Tongue (tissue), 3 donors: ENCODE measurements at places on chromosomes 11 and 22.
A peak's percentile ranks its signal among the peaks of the same experiment; 100 is the strongest.

DNA sequence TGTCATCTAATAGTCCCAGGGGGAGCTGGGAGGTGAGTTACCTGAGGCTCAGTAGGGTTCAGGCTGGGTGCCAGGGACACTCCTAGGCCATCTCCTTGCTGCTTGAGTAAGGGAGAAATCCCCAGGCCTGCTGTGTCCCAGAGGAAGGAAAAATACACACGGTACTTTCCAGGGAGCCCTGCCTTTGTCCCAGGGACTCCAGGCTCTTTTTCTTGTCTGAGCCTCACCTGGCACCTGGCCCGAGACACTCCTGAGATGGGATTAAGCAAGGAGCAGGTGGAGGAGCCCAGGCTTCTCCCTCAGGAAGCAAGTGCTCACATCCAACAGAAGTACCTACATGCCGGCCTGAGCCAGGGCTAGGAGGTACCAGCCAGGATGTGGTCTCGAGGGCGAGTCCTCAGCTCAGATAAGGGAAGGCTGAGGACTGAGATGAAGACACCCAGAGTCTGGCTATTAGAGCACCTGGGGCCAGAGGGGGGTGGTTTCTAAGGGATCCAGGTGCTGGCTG is 899 bp upstream of the KLHDC7B start:
- DNase-seq, result no peak

DNA sequence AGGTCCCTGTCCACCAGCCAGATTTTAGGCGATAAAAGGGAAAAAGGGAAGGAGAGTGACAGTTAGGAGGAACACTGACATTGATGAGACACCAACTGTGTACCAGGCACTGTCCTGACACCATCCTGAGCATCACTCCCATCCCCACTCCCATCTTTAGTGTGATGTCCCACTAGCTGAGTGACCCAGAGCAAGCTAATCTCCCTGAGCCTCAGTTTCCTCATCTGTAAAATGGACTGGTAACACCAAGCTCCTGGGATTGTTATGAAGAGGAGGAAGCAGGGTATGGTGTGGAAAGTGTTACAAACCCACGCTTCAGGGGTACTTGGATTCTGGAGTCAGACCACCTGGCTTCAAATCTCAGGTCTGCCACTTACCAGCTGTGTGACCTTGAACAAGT is 8.5 kb upstream of the P2RY6 start:
- DNase-seq, result no peak

- no peak for DNase-seq
Measured at GRCh38 chr11:770642-771616, 6.4 kb downstream of the GATD1 start.

DNA sequence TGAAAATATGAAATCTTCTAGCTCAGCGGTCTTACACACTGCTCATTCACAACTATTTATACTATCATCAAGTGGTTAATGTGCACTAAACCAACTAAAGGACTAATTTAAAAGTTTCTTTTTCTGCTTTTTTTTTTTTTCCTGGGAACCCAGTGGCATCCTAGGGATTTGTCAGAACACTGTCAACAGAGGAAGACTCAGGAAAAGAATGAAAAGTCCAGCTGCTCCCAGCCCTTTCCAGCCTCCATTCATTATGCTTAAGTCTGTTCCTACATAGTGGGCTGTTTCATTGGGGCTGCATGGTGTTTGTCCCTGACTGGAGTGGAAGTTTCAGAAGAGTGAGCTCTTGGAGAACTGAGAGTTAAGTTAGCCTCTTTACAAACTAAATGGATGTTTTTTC is 391.1 kb downstream of the AASDHPPT start:
- DNase-seq, result no peak

DNA sequence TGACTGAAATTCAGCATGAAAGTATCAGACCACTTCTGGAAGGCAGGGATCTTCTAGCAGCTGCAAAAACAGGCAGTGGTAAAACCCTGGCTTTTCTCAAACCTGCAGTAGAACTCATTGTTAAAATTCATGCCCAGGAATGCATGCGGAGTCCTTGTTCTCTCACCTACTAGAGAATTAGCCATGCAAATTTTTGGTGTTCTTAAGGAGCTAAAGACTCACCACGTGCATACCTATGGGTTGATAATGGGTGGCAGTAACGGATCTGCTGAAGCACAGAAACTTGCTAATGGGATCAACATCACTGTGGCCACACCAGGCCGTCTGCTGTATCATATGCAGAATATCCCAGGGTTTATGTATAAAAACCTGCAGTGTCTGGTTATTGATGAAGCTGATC is 19.1 kb downstream of the ZBTB44 start:
- no peak for DNase-seq

DNA sequence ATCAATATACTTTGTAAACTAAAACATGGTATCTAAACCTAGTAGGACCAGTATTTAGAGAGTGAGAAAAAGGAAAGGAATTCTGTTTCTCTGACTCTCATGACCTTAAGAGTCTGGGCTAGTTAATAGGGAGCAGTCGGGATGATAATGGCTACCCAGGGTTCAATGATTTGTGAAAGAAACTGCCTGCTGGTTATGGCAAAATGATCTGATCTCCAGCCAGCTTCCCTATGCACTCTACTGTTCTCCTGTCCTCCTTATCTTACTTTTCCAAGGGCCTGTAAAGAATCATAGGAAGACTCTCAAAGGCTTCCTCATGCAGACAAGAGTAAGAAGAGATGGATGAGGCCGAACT is 193.1 kb upstream of the PITPNB start:
- DNase-seq, result no peak

- DNase-seq, result no peak
Measured at GRCh38 chr11:121282386-121282785, 10.2 kb upstream of the SC5D start.

DNA sequence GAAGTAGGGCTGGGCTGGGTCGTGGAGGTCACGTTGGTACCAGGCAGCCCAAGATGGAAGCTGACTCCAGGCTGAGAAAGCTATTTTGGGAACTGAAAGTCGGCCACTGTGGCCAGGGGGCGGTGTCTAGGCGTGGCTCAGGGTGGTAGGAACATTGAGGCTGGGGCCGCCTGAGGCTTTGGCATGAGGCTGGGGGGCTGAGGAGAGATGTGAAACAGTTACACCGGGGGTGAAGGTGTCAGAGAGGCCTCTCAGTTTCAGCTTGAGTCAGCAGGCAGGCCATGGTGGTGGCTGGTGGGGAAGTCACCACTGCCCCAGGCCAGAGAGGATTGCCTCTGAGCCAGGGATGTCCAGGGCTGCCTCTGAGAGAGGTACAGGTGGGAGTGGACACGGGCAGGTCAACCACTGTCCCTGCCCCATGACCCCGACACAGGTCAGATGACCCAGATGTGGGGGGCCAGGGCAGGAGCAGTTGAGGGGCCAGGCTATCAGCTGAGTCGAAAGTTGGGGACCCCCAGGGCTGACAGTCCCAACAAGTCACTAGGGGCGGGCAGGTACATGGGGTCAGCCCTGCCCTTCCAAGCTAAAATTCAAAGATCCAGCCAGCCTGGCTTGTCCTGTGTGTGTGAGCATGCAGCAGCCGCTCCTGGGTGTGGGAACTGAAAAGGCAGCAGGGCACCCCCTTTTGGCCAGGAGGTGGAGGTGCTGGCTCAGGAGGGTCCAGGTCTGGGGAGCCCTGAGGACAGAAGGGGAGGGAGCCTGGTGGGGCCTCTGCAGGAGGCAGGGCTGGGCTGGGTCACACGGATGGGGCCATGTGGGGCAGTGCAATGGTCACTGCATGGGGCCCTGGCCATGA is 7.2 kb downstream of the KCNK7 start:
- peak; percentile 59 for DNase-seq

DNA sequence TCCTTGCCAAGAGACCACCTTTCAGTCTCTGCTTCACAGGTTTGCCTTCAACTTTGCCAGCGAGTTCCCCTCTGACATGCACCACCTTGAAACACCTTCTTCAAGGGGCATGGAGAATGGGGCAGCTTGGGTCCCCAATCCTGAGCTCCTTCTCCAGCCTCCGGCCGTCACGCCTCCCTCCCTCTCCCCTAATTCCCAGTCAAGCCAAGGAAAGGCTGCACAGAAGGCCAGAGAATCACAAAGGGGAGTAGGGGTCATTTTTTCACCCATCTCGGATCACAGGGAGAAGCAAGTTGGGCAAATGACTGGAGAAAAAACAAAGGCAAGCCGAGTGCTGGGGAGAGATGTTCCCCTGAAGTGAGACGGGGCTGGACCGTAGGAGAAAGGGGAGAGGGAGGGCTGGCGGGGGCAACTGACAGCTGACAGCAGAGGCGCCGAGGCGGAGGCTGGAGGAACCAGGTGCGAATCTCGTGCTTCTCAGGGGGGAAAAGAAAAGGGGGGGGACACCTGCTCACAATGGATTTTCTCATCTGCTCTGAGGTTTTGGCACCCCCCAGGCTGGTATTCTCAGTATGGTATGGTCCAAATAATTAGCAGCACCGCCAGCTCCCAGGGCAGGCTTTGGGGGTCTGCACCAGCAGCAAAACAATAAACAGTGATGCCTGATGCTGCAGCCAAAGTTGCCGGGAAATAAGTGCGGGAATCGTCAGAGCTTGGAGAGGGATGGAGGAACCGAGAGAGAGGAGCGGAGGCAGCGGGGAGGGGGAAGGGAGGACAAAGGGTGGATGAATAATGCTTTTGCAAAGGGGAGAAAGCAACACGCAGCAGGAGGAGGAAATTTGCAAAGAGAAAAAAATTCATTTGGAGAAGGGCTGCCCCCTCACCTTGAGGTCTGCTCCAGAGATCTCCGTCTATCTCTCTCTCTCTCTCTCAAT is 644 bp downstream of the YPEL4 start:
- peak; percentile 47 for DNase-seq
